ENCODE measurements at places on chromosomes 6 and 20.

- no peak for DNase-seq
Observed at GRCh38 chr6:42088101-42088591, 37.8 kb downstream of the TAF8 start.

- DNase-seq: no peak
Observed at GRCh38 chr6:18022398-18023231, 35.2 kb upstream of the KIF13A start.

DNA sequence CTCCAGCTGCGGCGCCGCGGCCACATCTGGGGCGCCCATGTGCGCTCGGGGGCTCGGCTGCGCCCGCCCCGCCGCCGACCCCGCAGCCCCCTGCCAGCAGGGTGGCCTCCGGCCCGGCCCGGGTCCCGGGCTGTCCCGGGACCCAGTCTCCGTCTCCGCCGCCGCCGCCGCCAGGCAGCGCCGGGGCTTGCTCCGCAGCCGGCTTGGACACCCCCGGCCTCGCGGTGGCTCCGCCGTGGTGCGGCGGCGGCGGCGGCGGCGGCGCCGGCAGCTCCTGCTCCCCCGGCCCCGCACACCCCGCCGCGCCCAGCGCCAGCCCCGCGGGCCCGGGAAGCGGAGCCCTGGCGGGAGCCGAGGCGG lies 219 bp downstream of the ISM1 start:
- no peak for DNase-seq

DNA sequence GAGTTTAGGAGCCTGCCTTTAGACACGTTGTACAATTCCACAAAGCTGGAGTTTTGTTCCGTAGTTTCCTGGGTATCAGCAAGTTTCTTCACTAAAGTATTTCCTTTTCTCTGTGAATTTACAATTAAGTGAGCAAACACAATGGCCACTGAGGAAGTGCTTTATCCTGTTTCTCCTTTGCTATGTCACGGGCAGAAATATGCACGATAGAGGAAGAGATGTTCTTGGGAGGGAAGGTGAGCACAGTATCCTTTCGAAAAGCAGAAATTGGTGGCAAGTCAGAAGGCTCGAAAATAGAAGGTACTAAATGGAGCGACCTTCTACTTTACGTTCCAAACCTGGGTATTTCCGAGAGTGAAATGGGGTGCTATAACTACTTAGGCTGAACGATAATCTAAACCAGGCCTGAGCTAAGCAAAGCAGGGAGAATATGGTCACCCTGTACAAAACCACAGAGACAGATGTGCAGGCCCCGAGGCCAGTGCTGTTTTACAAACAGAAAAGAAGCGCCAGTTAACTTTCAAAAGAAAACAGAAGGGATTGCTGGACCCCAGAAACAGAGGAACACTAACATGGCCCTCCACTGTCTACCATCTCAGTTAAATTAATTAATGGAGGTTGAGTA lies 259.6 kb downstream of the TBC1D7 start:
- DNase-seq: no peak

DNA sequence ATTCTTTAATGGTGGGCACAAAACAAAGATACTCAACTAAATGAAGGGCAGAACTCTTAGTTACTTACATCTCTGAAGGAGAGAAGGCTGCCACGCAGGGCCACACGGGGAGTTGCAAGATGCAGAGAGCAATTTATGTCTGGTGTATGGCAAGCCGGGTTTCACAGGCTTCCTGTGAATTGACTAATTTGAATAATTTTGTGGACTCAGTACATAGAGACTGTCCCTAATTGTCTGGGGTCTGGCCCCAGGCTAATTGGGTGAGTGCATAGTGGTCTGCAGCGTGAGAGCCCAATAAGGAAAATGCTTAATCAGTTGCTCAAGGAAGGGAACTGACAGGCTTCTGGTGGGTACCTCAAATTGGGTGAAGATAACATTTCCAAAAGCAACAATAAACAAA lies 205.7 kb downstream of the OTOR start:
- no peak for DNase-seq

- no peak for DNase-seq
Observed at GRCh38 chr6:22099231-22099630, 197.6 kb downstream of the PRL start.

GRCh38 chr6:160042788-160043301 lies 74.0 kb downstream of the IGF2R start:
- DNase-seq: no peak

- DNase-seq: peak; percentile 82
Observed at GRCh38 chr6:26401987-26402658, at the start of gene BTN3A1. BTN3A1 (plus strand) TSS chr6:26402275; CDS start chr6:26405564, 3,289 bp downstream.

GRCh38 chr6:165580136-165580535 lies 82.9 kb downstream of the PDE10A start:
- no peak for DNase-seq

DNA sequence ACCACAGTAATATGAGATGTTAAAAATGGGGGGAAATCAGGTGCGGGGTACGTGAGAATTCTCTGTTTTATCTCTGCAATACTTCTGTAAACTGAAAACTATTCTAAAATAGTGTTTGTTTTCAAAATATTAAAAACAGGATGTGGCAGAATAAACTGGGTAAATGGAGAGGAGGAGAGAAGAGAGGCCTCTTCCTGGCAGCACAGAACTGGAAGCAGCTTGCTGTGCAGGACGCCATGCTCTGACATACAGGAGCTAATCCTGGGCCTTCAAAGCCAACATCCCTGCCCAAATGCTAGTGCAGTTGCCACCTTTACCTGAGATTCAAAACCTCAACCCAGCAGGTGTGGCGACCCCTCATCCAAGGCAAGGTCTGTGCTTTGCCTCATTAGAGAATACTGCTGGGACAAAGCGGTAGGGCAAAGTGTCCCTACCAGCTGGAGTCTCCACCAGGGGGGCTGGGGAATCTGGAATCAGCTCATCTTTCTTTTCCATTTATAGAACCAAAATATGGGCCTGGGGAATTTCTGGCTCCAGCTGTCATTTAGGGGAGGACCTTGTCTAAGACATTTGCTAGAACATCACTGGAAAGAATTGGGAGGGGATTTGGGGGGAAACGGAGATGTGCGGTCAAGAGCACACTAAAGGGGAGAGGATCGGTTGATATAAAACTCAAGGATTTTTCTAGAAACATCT lies 67.3 kb downstream of the SCML4 start:
- DNase-seq: no peak

DNA sequence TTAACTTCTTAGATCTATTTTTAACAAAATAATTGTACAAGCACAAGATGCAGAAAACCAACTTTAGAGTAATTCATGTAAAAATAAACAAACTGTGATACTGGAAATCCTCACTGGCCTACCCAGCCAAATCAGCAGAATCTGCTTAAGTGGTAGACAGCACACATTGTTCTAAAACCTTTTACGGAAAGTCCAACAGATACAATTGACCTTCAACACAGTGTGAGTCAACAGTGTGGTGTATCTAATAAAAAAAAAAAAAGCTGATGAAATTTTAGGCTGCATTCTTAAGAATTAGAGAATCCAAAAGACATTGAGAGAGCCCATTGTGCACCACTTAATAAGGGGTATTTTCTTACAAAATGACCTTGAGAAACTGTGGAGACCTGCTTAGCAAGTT lies 174.5 kb downstream of the COL21A1 start:
- no peak for DNase-seq

DNA sequence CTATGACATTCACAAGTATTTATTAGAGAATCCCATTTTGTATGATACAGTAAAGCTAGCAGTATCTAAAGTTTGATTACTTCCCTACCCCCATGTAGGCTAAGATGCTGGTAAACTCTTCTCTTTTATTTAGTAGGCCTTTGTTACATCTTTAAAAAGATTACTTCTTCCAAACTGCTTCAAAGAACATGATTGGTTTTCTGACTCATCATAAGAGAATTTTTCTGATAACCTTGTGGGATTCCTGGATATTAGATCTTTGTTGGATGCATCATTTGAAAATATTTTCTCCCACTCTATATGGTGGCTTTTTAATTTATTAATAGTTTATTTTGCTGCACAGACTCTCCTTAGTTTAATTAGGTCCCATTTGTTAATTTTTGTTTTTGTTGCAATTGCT lies 898.3 kb upstream of the ADGRB3 start:
- no peak for DNase-seq

DNA sequence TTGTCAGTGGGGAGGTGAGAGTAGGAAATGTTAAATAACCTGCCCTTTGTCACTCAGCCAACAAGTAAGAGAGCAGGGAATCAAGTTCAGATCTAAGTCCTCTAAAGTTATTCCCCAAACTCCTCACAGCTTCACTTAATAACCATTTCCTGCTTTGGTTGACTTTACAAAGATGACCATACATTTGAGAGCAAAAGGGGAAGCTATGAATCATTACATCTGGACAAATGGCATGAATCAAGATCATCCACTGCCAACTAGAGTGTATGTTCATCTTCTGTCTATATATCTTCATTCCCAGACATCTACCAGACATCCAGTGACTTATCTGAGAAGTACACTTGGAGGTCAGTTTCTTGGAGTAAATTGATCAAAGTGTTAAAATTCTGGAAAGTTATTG lies 15.1 kb upstream of the HIVEP2 start:
- DNase-seq: no peak

- peak; percentile 15 for DNase-seq
Observed at GRCh38 chr6:157033428-157034140, 256.4 kb downstream of the ARID1B start.

DNA sequence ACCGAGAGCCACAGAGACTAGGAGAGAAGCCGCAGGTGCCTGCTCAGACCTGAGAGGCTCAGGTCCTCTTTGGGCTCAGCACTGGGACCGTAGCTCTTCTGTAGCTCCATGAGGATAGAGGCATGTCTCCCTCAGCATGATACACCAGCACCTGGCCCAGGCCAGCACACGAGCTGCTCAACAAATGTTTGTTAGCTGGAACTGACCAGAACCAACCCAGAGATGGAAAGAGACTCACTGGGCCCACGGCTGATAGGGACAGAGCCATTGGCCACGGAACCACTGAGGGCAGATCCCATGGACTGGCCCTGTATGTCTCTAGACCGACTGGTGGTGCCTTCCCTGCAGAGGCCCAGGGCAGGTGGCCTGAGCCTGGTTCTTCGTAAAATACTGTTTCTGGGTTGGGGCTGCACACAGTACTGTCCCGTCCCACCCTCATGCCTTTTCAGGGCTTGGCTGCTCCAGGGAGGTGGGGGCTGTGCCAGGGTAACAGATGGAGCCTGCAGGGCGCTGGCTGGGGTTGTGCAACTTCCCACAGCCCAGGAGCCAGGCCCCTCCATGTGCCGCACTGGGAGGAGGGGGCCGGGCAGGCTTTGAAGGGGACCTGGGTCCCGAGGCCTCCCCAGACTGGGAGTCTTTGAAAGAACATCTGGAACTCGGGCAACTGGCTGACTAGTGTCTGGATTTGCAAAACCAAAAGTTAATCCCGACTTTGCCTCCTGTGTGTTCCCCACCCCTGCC lies 5.2 kb downstream of the C20orf204 start:
- peak; percentile 23 for DNase-seq

GRCh38 chr20:21301940-21302663 lies 1.0 kb upstream of the XRN2 start:
- DNase-seq: peak; percentile 34

Data from DMS53 (cell line).